Activated B cell treated with CpG ODN at 0.5 μM for 24 hours (primary cell): ENCODE measurements at places on chromosomes 6 and 20. TPM values are rescaled to one million over a fixed set of nuclear protein-coding genes. Genes with fewer than 3 reads are reported as not detected.

The NMBR gene
- total RNA-seq, result not detected in 2 replicates

The ZKSCAN3 gene
- total RNA-seq, result 5.6 and 6.3 TPM in 2 replicates

The DPPA5 gene
- total RNA-seq, result not detected in 2 replicates

The QKI gene
- 61.5 and 66.6 TPM in 2 replicates for total RNA-seq

The ROMO1 gene
- total RNA-seq, result 96.8 and 131 TPM in 2 replicates

The CCDC170 gene
- not detected in 2 replicates for total RNA-seq

The ATF6B gene
- total RNA-seq, result 144 and 148 TPM in 2 replicates

The PMEPA1 gene
- 33.1 and 34.8 TPM in 2 replicates for total RNA-seq

The BACH2 gene
- 79.6 and 90.4 TPM in 2 replicates for total RNA-seq

The SSTR4 gene
- not detected in 2 replicates for total RNA-seq

GRCh38 chr20:7085467-7085866, 318.0 kb downstream of the BMP2 start:
- no peaks in the 10 kb centered on the region for H3K4me1 ChIP-seq
- H3K36me3 ChIP-seq, result no peaks in the 10 kb centered on the region
- no peak overlapping the region for H3K4me3 ChIP-seq
- H3K27ac ChIP-seq, result no peak overlapping the region
- H3K27me3 ChIP-seq, result no peaks in the 10 kb centered on the region

- no peak overlapping the region for H3K4me3 ChIP-seq
- no peak overlapping the region for H3K27ac ChIP-seq
- no peaks in the 10 kb centered on the region for H3K36me3 ChIP-seq
- H3K27me3 ChIP-seq, result peaks cover 15% of the 10 kb centered on the region
- H3K4me1 ChIP-seq, result no peaks in the 10 kb centered on the region
- no peak for DNase-seq
Observed at GRCh38 chr6:4567141-4567540, 209.1 kb upstream of the CDYL start.

GRCh38 chr20:60058879-60059278, 100.7 kb downstream of the CDH26 start:
- H3K27me3 ChIP-seq, result peaks cover 4% of the 10 kb centered on the region
- peaks cover 28% of the 10 kb centered on the region for H3K4me1 ChIP-seq
- no peak overlapping the region for H3K27ac ChIP-seq
- no peak overlapping the region for H3K4me3 ChIP-seq
- no peak for DNase-seq

- H3K4me1 ChIP-seq, result peaks cover 11% of the 10 kb centered on the region
- DNase-seq, result no peak
- peaks cover 78% of the 10 kb centered on the region for H3K36me3 ChIP-seq
- no peak overlapping the region for H3K4me3 ChIP-seq
- H3K27me3 ChIP-seq, result no peaks in the 10 kb centered on the region
Observed at GRCh38 chr6:30601815-30602641, 15.0 kb downstream of the PPP1R10 start.

GRCh38 chr6:33820243-33820642, 16.4 kb upstream of the MLN start:
- no peaks in the 10 kb centered on the region for H3K36me3 ChIP-seq
- peaks cover 26% of the 10 kb centered on the region for H3K27me3 ChIP-seq
- DNase-seq, result no peak
- no peaks in the 10 kb centered on the region for H3K4me1 ChIP-seq
- no peak overlapping the region for H3K27ac ChIP-seq

- H3K27ac ChIP-seq, result no peak overlapping the region
- no peak overlapping the region for H3K4me3 ChIP-seq
- no peak for DNase-seq
- H3K27me3 ChIP-seq, result no peaks in the 10 kb centered on the region
Observed at GRCh38 chr6:125018136-125018535, 55.9 kb downstream of the RNF217 start.

- no peaks in the 10 kb centered on the region for H3K27me3 ChIP-seq
- H3K4me3 ChIP-seq, result no peak overlapping the region
- no peak for DNase-seq
- no peaks in the 10 kb centered on the region for H3K36me3 ChIP-seq
- H3K27ac ChIP-seq, result no peak overlapping the region
- peaks cover 2% of the 10 kb centered on the region for H3K4me1 ChIP-seq
Observed at GRCh38 chr6:135505222-135505621, 7.7 kb upstream of the AHI1 start.

- H3K36me3 ChIP-seq, result no peaks in the 10 kb centered on the region
- no peaks in the 10 kb centered on the region for H3K4me1 ChIP-seq
- no peak overlapping the region for H3K27ac ChIP-seq
- no peak for DNase-seq
- peaks cover 4% of the 10 kb centered on the region for H3K27me3 ChIP-seq
- no peak overlapping the region for H3K4me3 ChIP-seq
Observed at GRCh38 chr20:51715163-51715855, 52.9 kb downstream of the ATP9A start.

- H3K36me3 ChIP-seq, result no peaks in the 10 kb centered on the region
- H3K27ac ChIP-seq, result no peak overlapping the region
- H3K27me3 ChIP-seq, result peaks cover 61% of the 10 kb centered on the region
- H3K4me1 ChIP-seq, result peaks cover 19% of the 10 kb centered on the region
Observed at GRCh38 chr6:1309366-1309765, 2.5 kb upstream of the FOXQ1 start.

- no peak for DNase-seq
- peaks cover 39% of the 10 kb centered on the region for H3K27me3 ChIP-seq
- H3K4me1 ChIP-seq, result no peaks in the 10 kb centered on the region
- H3K27ac ChIP-seq, result no peak overlapping the region
- H3K4me3 ChIP-seq, result no peak overlapping the region
Observed at GRCh38 chr6:40999569-40999968, 39.5 kb downstream of the UNC5CL start.

DNA sequence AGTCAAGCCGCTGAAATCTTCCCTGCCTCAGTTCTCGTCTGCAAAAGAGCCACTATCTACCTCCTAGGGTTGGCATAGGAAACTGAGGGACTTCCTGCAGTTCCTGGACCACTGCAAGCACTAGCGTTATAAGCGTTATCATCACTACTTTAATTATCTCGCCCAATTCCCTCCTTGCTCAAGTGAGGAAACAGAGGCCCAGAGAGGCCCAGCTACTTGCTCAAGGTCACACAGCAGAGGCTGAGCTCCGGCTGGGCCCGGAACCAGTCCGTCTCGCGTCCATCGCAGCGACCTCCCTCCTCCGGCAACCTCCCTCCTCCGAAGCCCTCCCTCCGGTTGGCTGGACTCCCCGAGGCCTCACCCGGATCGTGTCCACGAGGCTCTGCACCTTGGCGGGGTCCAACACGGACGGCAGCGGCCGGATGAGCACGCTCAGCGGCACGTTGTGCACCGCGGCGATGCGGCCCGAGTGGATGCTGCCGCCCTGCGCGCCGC, 338 bp downstream of the SRXN1 start:
- no peak for DNase-seq
- H3K27ac ChIP-seq, result peak overlapping the region; percentile 67
- H3K27me3 ChIP-seq, result peaks cover 4% of the 10 kb centered on the region
- H3K4me3 ChIP-seq, result peak overlapping the region; percentile 80

- H3K36me3 ChIP-seq, result peaks cover 28% of the 10 kb centered on the region
- DNase-seq, result peak; percentile 48
- H3K4me3 ChIP-seq, result peak overlapping the region; percentile 66
Observed at GRCh38 chr6:6610031-6610591, 21.6 kb downstream of the LY86 start.

DNA sequence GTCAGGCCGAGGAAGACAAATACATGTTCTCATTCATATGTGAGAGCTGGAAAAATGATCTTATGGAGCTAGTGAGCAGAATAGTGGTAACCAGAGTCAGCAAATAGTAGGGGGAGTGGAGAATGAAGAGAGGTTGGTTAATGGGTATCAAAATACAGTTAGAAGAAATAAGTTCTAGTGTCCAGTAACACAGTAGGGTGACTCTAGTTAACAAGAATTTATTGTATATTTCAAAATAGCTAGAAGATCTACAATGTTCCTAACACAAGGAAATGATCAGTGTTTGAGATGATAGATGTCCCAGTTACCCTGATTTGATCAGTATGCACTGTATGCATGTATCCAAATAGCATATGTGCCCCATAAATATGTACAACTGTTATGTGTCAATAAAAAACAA, 128.4 kb downstream of the BCKDHB start:
- no peak overlapping the region for H3K27ac ChIP-seq
- H3K27me3 ChIP-seq, result no peaks in the 10 kb centered on the region
- no peaks in the 10 kb centered on the region for H3K4me1 ChIP-seq
- no peak for DNase-seq

GRCh38 chr6:9606435-9607134, 808.3 kb downstream of the TFAP2A start:
- no peak for DNase-seq
- no peaks in the 10 kb centered on the region for H3K36me3 ChIP-seq
- H3K4me3 ChIP-seq, result no peak overlapping the region
- no peaks in the 10 kb centered on the region for H3K27me3 ChIP-seq
- no peaks in the 10 kb centered on the region for H3K4me1 ChIP-seq
- H3K27ac ChIP-seq, result no peak overlapping the region

DNA sequence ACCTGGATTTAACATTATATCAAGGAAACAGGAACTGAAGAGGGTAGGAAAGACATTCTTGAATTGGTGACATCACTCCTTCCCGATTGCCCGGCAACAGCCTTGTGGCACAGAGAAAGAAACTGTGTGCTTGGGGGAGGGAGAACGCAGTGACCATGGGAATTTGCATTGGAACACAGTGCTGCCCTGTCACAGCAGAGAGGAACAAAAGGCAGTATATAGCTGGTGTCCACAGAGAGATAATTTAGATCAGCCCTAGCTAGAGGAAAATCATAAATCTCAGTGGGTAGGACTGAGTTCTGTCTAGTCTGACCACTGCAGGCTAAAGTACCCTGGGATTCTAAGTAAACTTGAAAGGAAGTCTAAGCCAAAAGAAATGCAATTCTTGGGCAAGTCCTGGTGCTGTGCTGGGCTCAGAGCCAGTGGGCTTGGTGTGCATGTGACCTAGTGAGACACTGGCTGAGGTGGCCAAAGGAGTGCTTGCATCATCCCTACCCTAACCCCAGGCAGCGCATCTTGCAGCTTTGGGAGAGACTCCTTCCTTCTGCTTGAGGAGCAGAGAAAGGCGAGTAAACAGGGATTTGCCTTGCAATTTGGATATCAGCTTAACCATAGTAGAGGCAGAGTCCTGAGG, 697.6 kb downstream of the HACE1 start:
- DNase-seq, result no peak
- H3K27ac ChIP-seq, result no peak overlapping the region
- H3K4me3 ChIP-seq, result no peak overlapping the region
- H3K27me3 ChIP-seq, result no peaks in the 10 kb centered on the region
- no peaks in the 10 kb centered on the region for H3K36me3 ChIP-seq
- no peaks in the 10 kb centered on the region for H3K4me1 ChIP-seq

DNA sequence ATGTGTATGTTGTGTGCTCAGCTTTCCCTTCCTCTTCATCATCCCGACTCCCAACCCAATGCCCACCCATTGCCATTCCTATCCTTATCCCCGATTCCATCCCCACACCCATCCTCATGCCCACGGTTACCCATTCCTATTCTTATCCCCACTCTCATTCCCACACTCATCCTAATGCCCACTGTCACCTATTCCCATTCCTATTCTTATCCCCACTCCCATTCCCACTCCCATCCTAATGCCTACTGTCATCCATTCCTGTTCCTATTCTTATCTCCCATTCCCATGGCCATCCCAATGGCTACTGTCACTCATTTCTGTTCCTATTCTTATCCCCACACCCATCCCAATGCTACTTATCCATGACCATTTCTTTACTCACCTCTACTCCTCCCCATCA, 254.1 kb downstream of the DHX35 start:
- no peaks in the 10 kb centered on the region for H3K36me3 ChIP-seq
- H3K4me1 ChIP-seq, result no peaks in the 10 kb centered on the region
- DNase-seq, result no peak
- H3K27me3 ChIP-seq, result peaks cover 16% of the 10 kb centered on the region
- no peak overlapping the region for H3K4me3 ChIP-seq

- H3K4me3 ChIP-seq, result no peak overlapping the region
- H3K4me1 ChIP-seq, result peaks cover 4% of the 10 kb centered on the region
- H3K27me3 ChIP-seq, result no peaks in the 10 kb centered on the region
- H3K36me3 ChIP-seq, result no peaks in the 10 kb centered on the region
- DNase-seq, result no peak
- no peak overlapping the region for H3K27ac ChIP-seq
Observed at GRCh38 chr20:13245250-13245723, 24.2 kb downstream of the ISM1 start.

- peak overlapping the region; percentile 59 for H3K4me3 ChIP-seq
- DNase-seq, result no peak
- H3K4me1 ChIP-seq, result peaks cover 50% of the 10 kb centered on the region
- no peaks in the 10 kb centered on the region for H3K27me3 ChIP-seq
Observed at GRCh38 chr6:155186052-155186658, 77.7 kb upstream of the CLDN20 start.

DNA sequence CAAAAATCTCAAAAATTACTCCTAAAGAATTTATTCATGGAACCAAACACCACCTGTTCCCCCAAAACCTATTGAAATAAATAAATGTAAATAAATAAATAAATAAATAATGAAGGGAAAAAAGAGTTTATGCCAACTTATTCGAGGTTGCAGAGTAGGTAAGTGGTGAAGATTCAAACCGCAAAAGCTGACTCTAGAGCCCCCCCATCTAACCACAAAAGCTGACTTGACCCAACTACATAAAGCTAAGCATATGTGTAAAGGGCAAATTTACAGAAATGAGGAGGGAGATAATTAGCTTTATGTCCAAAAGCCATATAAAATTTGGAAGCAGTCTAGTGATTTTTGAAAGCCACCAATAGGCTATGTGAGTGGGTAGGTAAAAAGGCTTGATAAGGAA, 486.9 kb downstream of the PKHD1 start:
- no peak overlapping the region for H3K27ac ChIP-seq
- no peaks in the 10 kb centered on the region for H3K36me3 ChIP-seq
- no peaks in the 10 kb centered on the region for H3K27me3 ChIP-seq
- no peak overlapping the region for H3K4me3 ChIP-seq

DNA sequence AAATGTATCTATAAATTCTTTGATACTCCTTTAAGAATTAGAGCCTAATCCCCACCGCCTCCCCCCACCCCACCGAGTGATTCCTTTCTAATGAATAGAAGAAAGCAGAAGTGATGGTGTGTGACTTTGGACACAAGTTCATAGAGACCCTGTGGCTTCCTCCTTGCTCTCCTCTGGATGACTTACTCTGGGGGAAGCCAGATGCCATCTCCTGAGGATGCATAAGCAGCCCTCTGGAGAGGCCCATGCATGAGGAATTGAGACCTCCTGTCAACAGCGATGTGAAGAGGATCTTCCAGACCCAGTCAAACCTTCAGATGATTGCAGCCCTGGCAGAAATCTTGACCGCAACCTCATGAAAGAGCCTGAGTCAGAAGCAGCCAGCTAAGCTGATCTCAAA, 21.1 kb downstream of the AHCY start:
- peaks cover 76% of the 10 kb centered on the region for H3K36me3 ChIP-seq
- no peak overlapping the region for H3K4me3 ChIP-seq
- no peak overlapping the region for H3K27ac ChIP-seq
- DNase-seq, result no peak

DNA sequence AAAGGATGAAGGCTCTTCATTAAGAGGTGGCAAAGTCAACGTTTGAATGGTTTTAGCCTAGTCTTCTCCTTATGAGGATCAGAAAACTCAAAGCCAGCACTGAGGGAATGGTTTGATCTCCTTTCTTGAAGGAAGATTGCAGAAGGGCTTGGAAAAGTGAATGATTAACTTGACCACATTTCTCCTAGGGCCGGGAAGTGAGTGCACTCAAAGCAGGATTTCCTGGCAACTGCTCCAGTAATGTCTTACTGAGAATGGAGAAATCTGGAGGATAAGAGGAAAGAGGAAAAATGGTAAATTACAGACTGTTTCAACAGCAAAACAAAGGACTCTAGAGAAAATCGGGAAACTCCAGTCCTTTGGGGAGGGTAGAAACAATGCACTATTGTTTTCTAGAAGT, 189.0 kb upstream of the FOXA2 start:
- no peak for DNase-seq
- peaks cover 2% of the 10 kb centered on the region for H3K27me3 ChIP-seq
- no peaks in the 10 kb centered on the region for H3K36me3 ChIP-seq
- H3K4me3 ChIP-seq, result no peak overlapping the region
